Astrocyte of the cerebellum (primary cell): ENCODE measurements at places on chromosomes 3 and 15.

GRCh38 chr3:136211547-136211946 lies 15.4 kb upstream of the MSL2 start:
- DNase-seq: no peak

GRCh38 chr3:57094575-57094974 lies 34.1 kb downstream of the SPATA12 start:
- DNase-seq: no peak

GRCh38 chr3:195302431-195302830 lies 31.5 kb upstream of the XXYLT1 start:
- no peak for DNase-seq

DNA sequence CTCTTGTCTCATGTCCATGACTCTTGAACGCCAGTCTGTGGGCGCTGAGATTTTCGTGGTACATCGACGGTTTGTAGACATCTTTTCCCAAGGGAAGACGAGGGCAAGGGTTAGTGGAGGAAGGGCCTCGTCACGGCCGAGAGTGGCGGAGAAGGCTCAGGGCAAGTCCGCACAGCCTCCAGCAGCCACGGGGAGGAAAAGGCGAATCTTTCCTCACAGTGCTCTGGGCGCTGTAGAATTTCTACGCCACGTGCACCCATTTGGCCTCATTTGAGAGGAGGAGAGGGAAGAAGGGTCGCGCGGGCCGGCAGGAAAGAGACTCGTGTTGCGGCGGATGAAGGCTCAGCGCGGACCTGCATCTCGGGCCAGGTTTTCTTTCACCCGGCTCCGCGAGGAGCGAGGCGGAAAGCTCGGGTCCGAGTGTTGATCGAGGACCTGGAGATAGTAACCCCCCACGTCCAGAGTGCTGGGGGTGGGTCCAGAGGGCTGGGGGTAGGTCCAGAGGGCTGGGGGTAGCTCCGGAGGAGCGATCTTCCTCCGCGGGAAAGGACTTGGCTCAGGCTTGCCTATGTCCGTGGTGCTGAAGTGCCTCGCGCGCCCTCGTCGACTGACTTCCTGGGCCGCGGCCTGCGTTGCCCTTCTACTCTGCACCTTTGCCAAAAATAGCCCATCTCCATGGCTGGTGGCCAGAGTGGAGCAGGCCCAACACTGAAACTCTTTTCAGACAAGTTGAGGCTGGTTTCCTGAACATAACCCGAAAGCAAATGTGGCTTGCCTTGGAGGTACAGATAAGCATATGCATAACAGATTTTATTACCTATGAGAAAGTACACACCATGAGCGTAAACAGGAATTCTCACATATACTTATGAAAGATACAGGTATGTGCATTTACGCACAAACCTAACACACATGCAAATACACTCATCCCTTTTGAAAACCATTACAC lies 1.1 kb downstream of the SLC35G2 start:
- no peak for DNase-seq

GRCh38 chr15:39056357-39056756 lies 491.7 kb upstream of the RASGRP1 start:
- DNase-seq: no peak

- no peak for DNase-seq
These were observed 48.2 kb upstream of the SLC9A9 start for GRCh38 chr3:143896486-143896885.
